ENCODE measurements at places on chromosomes 3 and 15.
A peak's percentile ranks its signal among the peaks of the same experiment; 100 is the strongest.

DNA sequence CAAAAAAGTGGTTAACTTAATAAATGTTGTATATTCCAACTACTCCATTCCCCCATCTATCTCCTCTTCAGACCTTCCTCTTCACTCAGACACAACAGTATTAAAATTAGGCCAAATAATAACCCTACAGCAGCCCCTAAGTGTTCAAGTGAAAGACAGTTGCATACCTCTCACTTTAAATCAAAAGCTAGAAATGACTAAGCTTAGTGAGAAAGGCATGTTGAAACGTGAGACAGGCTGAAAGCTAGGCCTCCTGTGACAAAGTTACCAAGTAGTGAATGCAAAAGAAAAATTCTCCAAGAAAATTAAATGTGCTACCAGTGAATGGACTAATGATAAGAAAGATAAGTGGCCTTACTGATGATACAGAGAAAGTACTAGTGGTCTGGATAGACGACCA is 71.7 kb downstream of the ANKRD28 start:
- no peak for DNase-seq

DNA sequence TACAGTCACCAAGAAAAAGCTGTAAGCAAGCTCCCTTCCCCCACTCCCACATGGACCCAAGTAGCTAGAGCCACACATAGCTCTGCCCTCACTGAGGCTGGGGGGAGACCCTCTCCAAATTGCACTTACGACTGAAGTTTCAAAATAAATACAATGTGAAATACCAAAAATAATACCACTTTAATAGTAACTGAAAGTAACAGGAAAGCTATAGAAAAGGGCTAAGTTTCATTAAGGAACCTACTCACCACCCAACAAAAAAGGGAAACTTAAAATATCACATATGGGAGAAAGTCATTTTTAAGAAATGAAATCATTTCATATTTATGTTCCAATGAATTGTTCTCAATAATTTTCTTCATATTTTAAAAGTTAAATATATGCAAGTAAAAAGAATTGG is 130.4 kb upstream of the UBE2E2 start:
- no peak for DNase-seq

DNA sequence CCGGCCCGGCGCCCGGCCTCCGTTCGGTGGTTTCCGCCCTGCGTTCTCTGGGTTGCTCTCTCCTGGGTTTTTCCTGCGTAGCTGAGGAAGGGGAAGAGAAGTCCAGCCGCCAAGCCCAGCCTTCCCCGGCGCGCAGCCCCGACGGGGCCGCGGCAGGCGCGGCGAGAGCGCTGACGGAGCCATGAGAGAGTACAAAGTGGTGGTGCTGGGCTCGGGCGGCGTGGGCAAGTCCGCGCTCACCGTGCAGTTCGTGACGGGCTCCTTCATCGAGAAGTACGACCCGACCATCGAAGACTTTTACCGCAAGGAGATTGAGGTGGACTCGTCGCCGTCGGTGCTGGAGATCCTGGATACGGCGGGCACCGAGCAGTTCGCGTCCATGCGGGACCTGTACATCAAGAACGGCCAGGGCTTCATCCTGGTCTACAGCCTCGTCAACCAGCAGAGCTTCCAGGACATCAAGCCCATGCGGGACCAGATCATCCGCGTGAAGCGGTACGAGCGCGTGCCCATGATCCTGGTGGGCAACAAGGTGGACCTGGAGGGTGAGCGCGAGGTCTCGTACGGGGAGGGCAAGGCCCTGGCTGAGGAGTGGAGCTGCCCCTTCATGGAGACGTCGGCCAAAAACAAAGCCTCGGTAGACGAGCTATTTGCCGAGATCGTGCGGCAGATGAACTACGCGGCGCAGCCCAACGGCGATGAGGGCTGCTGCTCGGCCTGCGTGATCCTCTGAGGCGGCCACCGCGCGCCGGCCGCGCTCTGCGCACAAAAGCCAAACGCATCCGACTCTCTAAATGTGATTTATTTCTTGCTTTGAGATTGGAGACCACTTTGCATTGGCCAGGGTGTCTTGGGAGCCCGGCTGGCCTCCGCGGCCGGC is 727 bp downstream of the RAP2B start:
- DNase-seq: peak; percentile 57

DNA sequence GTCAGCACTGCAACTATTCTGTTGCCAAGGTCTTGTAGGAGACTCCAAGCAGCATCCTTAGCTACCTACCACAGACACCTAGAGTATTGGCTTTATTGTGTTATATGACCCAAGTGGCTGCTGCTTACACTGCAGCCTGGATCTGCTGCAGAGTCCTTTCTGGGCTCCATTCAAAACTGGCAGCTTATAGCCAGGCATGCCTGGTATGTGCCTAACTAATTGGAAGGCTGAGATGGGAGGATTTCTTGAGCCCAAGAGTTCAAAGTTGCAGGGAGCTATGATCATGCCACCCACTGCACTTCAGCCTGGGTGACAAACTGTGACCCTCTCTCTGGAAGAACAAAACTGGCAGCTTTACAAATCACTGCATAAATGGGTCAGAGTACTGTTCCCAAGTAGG is 8.6 kb downstream of the NDUFB4 start:
- DNase-seq: no peak

Measured in left lobe of liver (tissue), 2 donors.